ENCODE measurements at places on chromosomes 7 and 10.

DNA sequence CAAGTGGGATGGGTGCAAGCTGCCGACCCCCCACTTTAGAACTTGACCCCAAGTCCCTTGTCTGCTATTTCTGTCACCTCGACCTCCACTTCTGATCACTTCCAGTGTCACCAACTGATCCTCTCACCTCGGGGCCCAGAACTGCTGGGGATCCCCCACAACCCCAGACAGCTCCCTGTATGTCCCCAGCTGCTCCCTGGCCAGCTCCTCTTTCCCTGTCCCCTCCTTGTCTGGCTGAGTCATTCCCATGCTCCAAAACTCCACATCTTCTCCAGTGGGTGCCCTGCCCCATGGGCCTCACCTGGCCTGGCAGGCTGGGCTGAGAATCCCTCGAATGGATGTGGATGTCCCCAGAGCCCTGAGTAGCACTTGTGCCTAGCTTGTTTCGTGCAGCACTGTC lies 154.3 kb upstream of the PCBD1 start:
- no peak for DNase-seq

GRCh38 chr7:156055206-156055822 lies 243.1 kb upstream of the SHH start:
- DNase-seq = no peak

DNA sequence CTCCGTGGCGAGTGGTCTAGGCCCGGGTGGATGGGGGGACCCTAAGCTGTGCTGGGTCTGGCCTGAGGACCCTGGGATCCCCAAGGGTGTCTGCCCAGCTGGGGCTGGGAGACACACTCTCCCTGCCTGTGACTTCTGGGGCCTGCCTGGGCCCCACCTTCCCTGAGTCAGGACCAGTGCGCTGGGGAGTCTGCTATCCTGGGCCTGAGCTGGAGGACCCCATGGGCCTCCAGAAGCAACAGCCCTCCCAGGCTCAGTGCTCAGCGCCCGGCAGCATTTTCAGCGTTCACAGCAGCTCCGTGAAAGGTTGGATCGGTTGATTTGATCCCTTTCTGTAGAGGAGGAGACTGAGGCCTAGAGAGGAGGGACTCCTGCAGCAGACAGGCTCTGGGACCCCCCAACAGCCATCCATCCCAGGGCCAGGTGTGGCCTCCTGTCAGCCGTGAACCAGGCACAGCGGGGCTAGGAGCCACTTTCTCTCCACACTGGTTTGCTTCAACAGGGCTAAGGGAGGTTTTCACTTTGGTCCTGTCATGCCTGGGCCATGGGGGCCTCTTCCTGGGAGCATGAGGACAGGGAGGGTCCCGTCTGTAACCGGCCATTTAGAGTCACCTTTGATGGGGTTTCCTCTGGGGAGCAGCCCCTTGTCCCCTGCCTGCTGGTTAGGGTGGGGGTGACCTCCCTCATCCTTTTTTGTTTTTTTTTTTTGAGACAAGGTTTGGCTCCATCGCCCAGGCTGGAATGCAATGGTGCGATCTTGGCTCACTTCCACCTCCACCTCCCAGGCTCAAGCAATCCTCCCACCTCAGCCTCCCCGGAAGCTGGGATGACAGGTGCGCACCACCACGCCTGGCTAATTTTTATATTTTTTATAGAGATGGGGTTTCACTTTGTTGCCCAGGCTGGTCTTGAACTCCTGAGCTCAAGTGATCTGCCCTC lies 12.4 kb downstream of the FOXL3 start:
- no peak for DNase-seq

DNA sequence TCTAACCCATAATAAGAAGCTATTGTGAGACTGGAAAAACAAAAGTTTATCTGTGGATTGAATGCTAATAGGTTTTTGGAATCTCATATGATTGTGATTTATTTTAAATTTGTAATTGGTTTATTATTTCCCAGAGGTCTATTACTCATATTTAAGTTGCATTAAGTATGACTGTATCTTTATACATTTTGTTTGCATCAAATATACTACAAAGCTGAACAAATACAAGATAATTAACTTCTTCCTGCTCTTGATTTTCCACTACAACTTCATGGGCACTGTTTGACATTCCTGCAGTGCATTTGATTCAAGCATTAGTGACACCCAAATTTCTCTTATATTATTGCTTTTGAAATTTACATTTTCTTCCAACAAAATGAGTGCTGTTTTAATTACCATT lies 303.8 kb upstream of the LRRTM3 start:
- no peak for DNase-seq

- DNase-seq = no peak
Measured at GRCh38 chr10:60389413-60390025, at the start of gene ANK3. TSS of gene ANK3 (minus strand) at chr10:60389875. CDS start at chr10:60389538, 337 bp downstream.

GRCh38 chr10:29658984-29659965 lies 24.5 kb upstream of the SVIL start:
- DNase-seq = peak; percentile 98

- DNase-seq = no peak
Measured at GRCh38 chr7:102080434-102081243, 206.0 kb upstream of the SH2B2 start.

DNA sequence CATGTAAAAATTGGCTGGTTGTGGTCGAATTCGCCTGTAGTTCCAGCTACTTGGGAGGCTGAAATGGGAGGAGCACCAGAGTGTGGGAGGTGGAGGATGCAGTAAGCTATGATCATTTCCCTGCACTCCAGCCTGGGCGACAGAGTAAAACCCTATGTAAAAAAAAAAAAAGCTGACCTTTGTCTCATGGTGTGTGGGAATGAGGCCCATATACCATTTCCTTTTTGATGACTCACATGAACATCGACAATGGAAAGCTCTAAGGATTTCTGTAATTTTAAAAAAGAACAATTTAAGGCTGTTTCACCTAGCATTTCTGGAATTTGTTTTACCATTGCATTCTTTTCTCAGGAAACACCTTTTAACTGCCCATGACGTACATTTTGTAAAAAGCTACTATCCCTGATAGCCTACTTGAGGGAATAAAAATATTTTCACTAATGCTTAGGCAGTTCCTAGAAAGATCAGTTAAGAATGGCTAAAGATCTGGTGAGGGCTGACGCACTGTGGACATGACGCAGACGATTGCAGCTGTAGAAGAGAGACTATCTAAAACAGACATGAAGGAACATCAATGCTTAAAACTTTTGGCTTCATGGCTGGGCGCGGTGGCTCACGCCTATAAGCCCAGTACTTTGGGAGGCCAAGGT lies 400.6 kb upstream of the IGFBP3 start:
- DNase-seq = peak; percentile 33

- peak; percentile 70 for DNase-seq
Measured at GRCh38 chr7:2241580-2242540, at the start of the genes MRM2 and NUDT1. TSS of gene MRM2 (minus strand) at chr7:2242205. CDS start at chr7:2242169, 36 bp downstream. TSS of gene NUDT1 (plus strand) at chr7:2242226. CDS start at chr7:2244575, 2,349 bp downstream.

- peak; percentile 95 for DNase-seq
Measured at GRCh38 chr7:77538281-77539212, 1.5 kb downstream of the PTPN12 start.

- no peak for DNase-seq
Measured at GRCh38 chr7:157032128-157032527, 21.7 kb upstream of the MNX1 start.

- no peak for DNase-seq
Measured at GRCh38 chr7:65974876-65975275, 7.1 kb downstream of the GUSB start.

- DNase-seq = no peak
Measured at GRCh38 chr10:110967645-110968044, 48.2 kb downstream of the SHOC2 start.

- no peak for DNase-seq
Measured at GRCh38 chr7:132158166-132158565, 418.1 kb downstream of the PLXNA4 start.

DNA sequence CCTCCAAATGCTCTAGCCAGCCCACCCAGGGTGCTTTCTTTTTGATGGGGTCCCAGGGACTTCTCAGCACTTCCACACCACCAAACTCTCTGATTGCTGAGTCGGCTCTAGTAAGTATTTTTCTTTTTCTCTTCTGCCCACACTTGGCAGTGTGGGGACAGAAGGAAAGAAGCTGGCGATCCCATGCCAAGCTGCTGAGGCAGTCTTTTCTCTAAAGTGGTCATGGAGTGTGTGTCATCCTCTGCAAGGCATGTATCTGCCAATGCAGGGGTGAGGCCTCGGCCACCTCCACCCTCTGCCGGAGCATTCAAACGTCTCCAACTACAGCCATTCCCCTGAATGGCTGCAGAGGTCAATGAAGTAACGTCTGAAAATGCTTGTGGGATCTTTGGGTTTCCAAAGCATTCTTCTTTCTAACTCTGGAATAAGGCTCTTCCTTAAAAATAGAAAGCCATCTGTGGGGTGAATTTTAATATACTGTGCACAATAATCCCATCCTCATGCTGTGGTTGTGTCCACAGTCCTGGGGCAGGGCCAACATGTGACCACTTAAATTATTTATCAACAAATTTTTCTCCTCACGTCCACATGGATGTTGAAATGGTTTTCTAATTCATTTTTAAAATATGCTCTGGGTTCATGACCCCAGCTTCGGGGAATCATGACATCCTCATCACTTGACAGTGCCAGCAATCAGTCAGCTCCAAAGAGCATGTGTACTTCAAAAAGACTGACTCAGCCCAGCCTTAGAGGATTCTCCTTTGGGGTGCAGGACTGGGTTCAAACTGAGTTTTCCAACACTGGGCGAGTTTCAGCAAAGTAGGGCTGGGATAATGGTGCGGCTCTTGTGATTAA lies 171.3 kb upstream of the ITGB1 start:
- peak; percentile 98 for DNase-seq

- no peak for DNase-seq
Measured at GRCh38 chr10:17041626-17042520, 87.7 kb downstream of the CUBN start.

GRCh38 chr10:114655671-114656070 lies 2.4 kb downstream of the ABLIM1 start:
- DNase-seq = no peak

- DNase-seq = no peak
Measured at GRCh38 chr10:3588346-3588745, 196.7 kb downstream of the KLF6 start.

DNA sequence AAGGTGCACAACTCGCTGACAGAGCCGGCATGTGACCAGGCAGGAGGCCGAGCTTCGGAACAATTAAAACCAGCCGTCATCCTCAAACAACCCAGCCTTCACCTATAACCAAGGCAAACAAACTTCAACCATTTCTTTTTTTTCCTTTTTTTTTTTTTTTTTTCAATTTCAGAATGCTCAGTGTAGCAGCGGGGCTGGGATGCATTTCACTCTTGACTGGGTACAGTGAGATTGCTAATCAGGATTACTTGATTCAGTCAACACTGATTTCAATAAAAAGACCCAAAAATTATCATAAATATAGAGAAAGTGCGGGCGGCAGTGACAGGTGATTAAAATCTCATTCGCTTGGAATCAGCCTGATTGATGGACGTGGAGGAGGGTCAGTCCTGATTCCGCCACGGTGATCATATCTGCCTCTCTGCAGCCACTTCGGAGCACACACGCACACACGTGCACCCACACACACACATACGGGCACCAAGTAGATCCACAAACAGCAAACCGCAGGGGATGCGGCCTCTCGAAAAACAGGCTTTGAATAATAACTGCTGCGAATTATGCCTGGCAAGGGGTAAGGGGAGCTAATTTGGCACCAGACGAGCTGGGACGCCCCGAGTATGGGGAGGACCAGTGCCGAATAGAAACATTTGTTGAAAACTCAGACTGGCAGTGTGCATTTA lies 31.2 kb downstream of the EBF3 start:
- no peak for DNase-seq
